ENCODE measurements at places on chromosomes 4 and X. TPM values are rescaled to one million over a fixed set of nuclear protein-coding genes. Genes with fewer than 3 reads are reported as not detected.

DNA sequence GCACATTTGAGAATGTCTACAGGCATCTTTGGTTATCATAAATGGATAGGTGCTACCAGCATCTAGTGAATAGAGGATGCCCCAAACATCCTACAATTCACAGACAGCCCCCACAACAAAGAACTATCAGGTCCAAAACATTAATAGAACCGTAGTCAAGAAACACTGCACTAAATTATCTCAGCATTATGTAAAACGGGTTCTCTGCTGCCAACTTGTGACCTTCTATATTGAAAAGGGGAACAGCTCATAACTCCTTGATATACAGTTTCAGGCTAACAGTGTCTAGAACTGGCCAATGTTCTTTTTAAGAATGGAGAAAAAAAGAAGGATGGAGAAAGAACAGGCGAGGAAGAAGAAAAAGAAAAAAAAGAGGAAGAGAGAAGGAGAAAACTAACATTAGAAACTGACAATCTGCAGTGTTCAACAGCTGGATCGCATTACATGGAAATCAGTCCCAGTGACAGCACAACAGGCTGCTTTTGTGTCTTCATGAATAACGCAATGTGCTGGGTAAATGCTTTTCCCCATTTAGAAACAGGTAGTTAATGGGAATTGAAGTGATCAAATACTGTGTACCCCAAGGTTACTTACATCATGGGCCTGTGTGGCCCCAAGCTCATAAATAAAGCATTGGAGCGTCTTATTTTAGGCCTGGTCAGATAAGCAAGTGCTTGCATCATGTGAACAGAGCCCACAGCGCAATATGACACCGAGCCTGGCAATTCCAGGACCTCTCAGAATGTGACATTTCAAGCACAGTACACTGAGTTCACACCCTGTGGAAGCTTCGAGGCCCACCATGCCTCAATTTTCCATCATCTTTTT lies 339.5 kb downstream of the DHX15 start:
- DNase-seq = no peak

WDR17 gene
- total RNA-seq = 3.2 TPM

DNA sequence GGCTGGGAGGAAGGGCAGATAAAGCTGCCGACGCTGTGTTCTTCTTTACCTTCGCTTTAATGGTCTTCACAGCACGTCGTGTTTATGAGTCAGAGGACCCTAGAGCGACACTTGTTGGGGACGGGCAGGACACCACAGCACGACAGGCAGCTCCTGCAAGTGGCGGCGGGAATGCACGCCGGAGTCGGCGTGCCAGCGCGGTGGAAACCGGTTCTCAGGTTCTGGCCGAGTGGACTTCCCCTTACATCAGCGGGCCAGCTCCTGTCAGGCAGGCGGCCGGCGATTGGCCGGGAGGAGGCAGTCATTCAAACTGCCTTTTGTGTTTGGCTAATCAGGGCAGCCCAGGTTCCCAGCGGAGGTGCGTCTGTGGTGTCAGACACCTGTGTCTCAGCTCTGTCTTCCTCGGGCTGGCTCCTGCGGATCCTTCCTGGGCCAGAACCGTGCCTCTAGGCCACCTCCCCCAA lies 150.9 kb downstream of the SHROOM3 start:
- peak; percentile 56 for DNase-seq

- no peak for DNase-seq
These were observed 162.4 kb upstream of the GYPA start for GRCh38 chr4:144302704-144303536.

DNA sequence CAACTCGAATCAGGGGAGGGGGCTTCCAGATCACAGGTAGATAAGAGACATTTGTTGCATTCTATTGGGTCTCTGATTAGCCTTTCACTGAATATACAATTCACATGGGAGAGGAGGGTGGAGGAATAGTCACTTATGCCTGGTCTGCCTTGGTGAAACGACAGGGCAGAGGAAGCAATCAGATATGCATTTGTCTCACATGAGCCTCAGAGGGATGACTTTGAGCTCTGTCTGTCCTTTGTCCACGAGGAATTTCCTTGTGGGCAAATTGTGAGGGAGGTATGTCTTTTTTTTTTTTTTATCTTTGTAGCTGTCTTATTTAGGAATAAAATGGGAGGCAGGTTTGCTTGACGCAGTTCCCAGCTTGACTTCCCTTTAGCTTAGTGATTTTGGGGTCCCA lies 28.5 kb upstream of the TMSB4X start:
- DNase-seq = no peak

DNA sequence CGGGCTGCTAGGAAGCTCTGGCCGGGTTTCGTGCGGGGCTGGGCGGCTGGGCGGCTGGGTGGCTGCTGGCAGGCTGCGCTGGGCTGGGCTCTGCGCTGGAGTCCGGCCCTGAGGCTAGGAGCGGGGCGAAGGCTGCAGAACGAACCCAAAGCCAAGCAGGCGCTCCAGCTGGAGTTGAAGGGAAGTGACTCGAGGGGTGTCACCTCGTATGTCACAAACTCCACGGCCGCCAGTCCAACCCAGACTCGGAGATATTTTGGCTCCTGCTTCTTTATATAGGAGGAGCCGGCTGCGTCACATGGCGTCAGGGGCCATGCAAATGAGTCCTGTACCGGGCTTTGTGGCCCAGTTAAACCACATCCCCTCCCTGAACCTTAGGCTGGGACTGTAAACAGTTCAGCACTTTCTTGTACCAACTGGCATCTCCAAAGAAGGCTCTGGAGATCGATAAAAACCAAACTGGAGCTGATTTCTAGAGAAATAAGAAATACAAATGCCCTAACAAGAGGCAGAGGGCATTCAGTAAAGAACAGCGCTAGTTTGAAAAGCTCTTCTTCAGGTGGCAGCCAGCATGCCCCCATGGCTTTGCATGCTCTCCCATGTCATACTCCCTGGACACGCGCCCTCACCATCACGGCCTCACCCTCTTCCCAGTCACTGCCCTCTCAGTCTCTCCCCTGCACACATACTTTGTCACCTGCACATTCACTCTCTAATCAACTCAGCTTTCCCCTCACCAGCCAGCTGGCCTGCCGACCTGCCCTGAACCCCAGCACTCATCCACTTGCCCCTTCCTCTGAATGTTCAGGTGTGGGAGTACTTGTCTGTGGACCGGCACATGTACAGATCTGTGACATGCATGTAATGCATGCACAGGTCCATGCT lies 58.5 kb downstream of the TSC22D3 start:
- DNase-seq = peak; percentile 94
